Central memory CD8-positive, alpha-beta T cell (primary cell): ENCODE measurements at places on chromosomes 4 and X.

DNA sequence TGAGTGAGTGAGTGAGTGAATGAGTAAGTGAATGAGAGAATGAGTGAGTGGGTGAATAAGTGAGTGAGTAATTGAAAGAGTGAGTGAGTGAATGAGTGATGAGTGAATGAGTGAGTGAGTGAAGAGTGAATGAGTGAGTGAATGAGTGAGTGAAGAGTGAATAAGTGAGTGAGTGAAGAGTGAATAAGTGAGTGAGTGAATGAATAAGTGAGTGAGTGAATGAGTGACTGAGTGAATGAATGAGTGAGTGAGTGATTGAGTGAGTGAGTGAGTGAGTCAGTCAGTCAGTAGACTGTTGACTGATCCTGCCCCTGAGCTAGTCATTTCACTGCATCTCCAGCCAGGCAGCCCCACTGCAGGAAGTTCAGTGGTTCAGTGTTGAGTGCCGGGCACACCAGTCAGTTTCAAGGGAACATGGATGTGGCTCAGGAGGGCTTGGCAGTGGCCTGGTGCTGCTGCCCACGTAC, 228.4 kb upstream of the PSAPL1 start:
- no peak for DNase-seq

- no peak for DNase-seq
Measured at GRCh38 chr4:1667273-1667672, 16.8 kb downstream of the FAM53A start.

DNA sequence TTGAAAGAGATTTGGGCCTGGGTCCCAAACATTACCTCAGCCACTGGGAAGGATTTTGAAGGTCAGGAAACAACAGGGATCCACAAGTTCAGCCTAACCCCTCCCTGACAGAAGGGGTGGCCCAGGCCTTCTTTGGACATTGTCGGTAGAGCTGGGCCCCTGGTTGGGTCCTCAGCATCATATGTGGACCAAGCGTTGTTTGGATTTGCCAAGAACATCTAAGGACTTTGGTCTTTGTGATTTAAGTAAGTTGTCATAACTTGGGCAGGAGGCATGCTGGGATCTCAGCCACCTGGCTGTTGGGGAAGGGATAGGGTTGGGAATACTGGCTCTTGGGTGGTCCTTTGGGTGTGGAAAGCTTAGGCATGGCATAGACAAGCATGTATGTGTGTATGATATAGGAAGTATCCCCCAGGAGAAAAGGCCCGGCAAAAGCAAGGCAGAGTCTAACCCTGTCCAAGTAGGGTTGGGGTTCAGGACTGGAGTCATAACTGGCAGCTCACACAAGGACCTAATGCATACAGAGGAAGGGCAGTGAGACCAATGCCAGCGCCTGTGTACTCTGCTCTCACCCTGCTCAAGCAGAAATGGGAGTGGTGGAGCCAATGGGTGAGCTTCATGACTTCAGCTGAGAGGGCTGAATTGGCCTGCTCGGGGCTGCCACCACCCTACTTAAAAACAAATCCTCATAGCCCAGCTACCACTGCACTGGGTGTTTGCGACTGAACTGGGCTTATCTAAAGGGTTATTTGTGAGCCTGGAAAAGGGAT, 102.8 kb downstream of the RTL5 start:
- no peak for DNase-seq

- DNase-seq, result no peak
Measured at GRCh38 chrX:38704146-38704882, 96.9 kb upstream of the MID1IP1 start.

- no peak for DNase-seq
Measured at GRCh38 chr4:77025643-77026321, 50.0 kb downstream of the CCNI start.

- no peak for DNase-seq
Measured at GRCh38 chr4:184655889-184656869, 6.6 kb downstream of the PRIMPOL start.

DNA sequence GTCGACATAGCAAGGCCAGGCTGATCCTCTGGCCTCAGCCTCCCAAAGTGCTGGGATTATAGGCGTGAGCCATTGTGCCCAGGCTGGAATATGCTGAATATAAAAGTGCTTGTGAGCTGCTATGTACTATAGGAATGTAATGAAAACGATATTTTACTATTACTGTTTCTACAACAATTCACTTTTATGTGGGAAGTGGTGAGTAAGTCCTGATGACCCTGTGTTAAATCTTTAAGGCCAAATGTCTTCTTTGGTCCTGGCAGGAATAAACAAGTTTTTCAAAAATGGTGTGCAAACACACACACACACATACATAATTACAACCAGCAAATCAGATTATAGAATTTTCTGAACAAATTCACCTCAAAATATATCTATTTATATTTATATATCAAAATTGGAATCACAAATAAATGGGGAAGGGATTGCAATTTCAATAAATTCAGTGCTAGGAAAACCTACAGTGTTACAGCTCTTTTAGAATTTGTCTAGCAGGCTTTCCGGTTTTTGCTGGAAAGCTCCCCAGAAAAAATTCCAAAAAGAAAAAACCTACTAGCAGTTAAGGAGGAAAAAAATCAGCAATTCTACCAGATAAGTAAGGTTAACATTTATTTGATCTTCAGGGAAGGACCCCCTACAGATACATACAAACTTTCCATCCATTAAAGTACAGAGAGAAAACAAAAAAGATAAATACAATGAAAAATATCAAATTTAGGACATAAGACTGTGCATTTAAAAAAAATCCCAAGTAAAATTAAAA, 17.9 kb downstream of the SMIM14 start:
- DNase-seq, result no peak

DNA sequence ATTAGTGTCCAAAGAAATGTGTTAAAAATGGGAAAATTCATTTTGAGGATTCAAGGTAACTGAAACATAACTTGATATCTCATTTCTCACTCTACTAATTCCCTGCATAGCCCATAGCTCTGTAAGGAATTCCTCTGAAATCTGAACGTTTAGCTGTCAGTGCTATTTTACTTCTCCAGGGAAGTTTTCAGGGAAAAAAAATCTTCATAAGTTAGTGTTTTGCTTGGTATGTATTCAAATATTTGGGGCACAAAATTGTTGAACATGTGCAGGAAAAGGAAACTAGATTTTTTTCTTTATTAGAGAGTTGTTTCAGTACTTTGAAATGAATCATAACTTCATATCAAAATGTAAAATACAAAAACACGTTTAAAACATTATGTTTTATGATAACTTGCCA, 891.4 kb downstream of the CENPC start:
- no peak for DNase-seq

DNA sequence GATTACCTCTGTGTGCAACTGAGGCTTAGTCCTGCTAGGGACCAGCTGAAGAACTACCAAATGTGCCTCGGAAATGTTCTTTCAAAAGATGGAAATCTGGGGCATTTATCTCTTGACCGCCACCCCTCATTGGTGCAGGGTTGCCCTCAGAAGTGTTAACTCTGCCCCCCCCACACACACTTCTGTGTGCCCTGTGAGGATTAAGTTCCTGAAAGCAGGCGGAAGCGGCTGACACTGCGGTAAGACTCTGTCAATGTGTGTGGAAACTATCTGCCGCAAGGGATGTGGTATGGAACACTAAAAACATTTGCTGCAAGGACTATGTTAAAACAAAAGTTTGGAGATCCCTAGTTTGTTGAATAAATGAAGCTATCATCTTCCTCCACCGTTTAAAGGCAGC, 106.9 kb upstream of the NDP start:
- no peak for DNase-seq

DNA sequence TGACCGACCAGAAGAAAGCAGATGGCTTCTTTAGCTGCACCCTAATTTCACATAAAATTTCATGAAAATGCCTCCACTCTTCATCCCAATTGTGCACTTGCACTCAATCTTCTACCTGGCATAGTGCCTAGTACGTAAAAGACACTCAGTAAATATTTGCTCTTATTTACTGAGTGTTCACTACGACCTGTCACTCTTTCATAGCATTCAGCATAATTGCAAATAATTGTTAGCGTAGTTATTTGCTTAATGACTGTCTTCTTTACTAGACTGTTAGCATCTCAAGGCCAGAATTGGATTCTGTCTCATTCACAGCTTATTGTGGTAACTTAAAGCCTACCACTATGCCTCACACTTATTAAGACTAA, 130.2 kb downstream of the ENOX2 start:
- DNase-seq, result no peak

DNA sequence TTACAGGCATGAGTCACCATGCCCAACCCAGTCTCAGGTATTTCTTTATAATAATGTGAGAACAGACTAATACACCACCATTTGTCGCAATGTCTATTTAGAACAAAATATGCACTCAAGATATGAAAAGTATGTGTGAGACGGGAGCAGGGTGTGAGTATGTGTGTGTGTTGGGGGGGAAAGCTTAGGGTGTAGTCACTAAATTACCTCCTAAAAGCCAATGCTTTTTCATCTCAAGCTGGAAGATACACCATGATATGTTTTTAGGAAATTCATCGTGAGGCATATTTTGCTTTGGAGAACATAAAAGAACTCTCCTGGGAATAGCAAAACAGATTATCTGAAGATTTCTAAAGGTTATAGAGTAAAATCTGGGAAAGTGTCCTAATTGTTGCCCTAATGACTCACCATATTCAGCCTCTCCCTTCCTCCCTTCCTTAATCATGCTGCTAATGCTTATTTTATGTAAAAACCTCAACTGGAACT, 262.7 kb downstream of the PDHA2 start:
- no peak for DNase-seq

- DNase-seq, result no peak
Measured at GRCh38 chr4:23728393-23728792, 161.5 kb downstream of the PPARGC1A start.

- DNase-seq, result no peak
Measured at GRCh38 chr4:2340272-2341061, 78.0 kb downstream of the ZFYVE28 start.

DNA sequence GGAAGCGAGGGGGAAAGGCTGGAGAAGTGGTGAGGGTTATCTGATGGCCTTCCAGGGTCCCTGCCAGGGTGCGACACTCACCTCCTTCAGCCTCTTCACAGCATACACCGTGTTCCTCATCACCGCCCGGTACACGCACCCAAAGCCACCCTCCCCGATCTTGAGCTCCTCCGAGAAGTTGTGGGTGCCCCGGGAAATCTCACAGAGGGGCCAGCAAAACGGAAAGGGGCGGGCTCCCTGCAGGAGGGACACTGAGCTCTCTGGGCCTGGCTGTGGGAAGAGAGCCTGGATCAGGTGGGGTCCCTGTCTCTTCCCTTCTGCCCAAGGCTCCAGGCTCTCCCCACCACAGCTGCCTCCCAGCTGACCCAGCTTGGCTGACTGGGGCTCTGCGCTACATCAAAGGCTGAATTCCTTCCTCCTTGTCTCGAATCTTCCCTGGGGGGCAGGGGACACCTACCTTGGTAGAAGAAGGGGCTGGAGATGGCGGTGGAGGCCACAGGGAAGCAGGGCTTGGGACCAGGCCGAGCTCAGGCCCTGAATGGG, 1.1 kb downstream of the IRAK1 start:
- DNase-seq, result no peak

DNA sequence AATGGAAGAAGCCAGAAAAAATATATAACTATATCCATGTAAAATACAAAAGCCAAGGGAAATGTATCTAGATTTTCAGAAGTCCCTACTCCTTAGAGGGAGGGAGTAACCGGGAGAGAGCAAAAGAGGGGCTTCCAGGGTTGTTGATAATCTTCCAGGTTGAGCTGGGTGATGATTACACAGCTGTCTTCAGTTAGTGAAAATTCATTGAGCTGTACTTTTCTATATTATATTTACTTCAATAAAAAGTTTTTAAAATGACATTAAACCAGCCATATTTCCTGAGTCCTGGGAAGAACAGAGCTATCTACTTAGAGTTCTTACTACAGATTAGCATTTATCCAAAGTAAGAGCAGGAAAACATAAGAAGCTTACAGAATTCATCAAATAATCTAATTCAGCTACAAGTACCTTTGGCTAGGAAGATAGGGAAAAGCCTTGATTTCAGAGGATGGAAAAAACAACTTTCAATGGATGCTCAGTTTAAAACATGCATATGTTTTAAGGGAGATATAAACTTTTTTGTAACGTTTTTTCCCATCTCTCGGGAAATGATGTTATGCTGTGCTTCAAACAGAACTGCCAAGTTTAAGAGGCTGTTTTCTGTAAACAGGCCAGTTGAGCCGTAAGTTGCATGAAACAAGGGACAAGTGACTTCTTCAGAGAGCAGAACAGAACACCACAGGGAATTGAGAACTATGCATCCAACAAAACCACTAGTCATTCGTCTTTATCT, 204.6 kb downstream of the SCFD2 start:
- no peak for DNase-seq

DNA sequence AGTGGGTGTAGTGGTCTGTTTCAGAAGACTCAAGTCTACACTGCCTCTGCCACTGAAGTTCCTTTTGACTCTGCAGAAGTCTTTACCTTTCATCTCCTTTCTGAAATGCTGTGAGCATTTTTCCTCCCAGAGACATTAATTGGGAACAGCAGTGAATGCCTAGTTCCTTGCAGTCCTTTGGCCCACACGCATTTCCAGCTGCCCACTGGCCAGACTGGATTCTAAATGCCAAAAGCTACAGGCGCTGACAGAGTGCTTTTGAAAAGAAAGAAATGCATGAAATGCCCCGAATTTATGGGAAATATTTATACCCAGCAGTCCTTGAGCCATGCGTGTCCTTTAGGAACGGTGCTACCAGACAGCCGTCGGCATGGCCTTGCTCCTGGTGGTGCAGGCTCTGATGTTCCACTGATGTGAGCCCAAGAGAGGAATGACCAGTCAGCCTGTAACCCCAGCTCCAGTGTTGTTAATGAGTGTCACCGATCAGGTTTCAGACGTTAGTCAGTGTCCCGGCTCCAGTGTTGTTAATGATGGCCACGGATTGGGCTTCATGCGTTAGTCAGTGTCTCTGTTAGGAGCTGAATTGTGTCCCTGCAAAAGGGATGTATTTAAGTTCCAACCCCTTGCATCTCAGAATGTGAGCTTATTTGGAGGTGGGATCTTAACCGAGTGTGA, 132.6 kb downstream of the TBL1X start:
- DNase-seq, result no peak

- DNase-seq, result no peak
Measured at GRCh38 chr4:84639145-84639544, 56.2 kb downstream of the CDS1 start.
